Activated CD4-positive, alpha-beta T cell treated with anti-CD3 and anti-CD28 coated beads for 48 hours (primary cell): ENCODE measurements at places on chromosomes 3 and 15.

- no peak for DNase-seq
These were observed at the start of gene KBTBD13 for GRCh38 chr15:65076486-65077290. KBTBD13 (plus strand) TSS chr15:65076746; CDS start chr15:65076816, 70 bp downstream.

DNA sequence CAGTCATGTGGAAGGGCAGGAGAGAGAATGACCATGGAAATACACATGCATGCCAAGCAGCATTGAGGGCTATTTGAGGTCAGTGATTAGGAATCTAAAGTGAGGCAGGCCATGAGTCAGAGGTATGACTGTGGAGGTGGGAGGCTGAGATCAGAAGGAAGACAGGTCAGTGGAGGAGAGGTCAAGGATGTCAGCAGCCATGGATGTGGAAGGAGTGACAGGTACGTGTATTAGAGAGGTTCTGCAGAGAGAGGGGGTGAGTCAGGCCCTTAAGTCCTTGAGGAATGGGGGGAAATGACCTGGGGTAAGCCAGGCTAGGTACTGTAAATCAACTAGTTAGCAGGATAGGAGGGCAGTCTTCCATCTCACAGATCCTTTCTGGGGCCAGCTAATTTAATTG, 166.6 kb downstream of the ANO10 start:
- DNase-seq: no peak

GRCh38 chr3:69235882-69236281, 113.5 kb upstream of the LMOD3 start:
- DNase-seq: no peak

GRCh38 chr3:123294296-123294938, 92.7 kb downstream of the SEC22A start:
- no peak for DNase-seq

- DNase-seq: peak; percentile 63
These were observed 66.7 kb downstream of the SLC6A1 start for GRCh38 chr3:11059090-11059798.

GRCh38 chr15:29554531-29554930, 267.7 kb downstream of the TJP1 start:
- DNase-seq: no peak

DNA sequence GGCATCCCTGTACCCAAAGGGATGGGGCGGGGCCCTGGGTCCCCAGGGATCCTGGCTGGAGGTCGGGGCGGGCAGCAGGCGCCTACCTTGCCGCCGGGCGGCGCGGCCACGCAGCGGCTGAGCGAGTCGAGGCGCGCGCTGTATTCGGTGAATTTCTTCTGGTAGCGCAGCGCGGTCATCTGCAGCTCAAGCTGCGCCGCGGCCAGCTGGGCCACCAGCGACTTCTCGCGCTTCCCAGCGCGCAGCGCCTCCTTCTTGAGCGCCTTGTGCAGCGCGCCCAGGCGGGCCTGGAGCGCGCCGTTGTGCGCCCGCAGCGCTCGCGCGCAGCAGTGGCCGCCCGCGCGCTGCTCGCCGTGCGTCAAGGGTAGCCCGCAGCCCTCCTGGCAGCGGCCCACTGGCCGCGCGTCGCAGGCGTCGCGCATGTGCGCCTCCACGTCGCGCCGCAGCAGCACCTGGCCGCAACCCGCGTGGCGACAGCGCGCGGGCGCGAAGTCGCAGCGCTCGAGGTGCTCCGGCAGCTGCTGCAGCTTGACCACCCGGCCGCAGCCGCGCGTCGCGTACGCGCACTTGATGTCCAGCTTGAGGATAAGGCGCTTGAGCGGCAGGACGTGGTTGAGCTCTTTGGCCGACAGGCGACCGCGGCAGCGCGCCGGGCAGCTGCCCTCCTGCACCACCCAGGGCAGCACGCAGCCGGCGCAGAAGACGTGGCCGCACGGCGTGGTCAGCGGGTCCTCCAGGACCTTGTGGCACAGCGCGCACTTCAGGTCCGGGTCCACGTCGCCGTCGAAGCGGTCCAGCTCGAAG, 522 bp downstream of the PDZRN3 start:
- no peak for DNase-seq

GRCh38 chr3:126015075-126015474, 46.1 kb downstream of the ROPN1B start:
- DNase-seq: no peak

DNA sequence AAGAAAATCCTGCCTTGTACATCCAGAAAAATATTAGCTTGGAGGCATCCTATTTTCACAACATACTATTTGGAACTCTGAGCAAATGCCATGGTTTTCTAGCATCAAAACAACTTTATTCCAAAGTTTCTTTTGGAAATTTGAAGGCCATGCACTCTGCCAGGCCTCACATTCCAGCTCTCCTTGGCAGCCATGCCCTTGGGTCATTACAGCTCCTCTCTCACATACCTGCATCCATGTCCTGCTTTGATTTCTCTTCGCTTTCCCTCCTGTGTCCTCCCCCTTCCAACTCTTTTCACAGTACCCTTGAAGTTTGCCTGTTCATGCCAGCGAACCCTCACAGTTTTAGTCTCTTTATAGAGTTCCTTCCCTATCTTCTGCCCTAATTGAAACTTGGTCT, 70.9 kb upstream of the TPRG1 start:
- no peak for DNase-seq

DNA sequence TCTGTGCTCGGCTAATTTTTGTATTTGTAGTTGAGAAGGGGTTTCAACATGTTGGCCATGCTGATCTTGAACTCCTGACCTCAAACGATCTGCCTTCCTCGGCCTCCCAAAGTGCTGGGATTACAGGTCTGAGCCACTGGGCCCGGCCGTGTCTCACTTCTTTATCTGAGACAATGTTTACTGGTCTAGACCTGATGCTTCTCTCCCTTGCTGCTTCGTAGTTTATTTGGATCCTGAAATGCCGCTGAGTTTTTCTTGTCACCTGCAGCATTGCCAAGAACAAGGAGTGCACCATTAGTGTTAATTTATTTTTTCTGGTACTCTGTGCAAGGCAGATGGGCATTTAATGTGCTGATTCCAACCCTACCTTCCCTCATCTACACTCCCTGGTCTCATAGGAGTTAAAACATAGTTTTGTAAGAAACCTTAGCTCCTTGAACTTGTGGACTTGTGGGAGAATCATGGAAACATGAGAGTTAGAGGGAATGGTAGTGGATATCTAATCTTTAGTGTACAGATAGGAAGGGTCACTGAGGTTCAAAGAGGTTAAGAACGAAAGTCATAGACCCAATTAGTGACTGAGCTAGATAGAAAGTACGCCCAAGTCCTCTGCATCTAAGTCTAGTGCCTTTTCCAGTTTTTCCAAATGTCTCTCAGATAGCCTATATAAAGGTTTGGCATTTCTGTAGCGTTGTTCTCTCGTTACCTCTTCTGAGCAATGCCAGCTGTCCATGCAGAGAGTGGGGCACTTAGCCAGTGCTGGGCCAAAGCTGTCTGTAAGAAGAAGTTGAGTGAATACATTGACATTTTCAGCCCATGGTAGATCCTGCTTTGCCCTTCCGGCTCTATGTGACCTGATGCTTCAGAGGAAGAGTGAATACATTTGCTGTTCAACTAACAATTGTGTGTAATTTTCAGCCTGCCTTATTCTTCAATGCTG, 244.1 kb downstream of the LPP start:
- no peak for DNase-seq

GRCh38 chr3:183497313-183497712, 58.2 kb downstream of the KLHL6 start:
- DNase-seq: no peak

- no peak for DNase-seq
These were observed 12.6 kb downstream of the TM6SF1 start for GRCh38 chr15:83119968-83120581.

DNA sequence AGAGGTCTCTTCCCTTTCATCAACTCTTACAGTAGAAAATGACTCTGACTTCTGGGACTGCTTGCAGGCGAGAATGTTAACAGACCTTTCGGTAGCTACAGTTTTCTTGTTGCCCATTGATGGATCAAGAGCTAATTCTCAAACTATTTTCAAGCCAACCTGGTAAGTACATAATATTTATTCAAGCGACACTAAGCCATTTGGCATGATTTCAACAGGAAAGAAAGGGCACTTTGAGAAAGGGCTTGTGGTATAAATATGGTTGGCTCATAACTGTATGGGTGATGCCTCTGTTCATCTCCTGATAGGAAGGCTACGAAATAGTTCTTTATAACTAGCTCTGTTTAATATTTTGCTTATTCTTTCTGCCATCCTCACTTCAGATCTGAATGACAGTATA, 196.2 kb upstream of the CNTN4 start:
- no peak for DNase-seq

GRCh38 chr3:35965908-35966307, 326.6 kb downstream of the ARPP21 start:
- DNase-seq: no peak

DNA sequence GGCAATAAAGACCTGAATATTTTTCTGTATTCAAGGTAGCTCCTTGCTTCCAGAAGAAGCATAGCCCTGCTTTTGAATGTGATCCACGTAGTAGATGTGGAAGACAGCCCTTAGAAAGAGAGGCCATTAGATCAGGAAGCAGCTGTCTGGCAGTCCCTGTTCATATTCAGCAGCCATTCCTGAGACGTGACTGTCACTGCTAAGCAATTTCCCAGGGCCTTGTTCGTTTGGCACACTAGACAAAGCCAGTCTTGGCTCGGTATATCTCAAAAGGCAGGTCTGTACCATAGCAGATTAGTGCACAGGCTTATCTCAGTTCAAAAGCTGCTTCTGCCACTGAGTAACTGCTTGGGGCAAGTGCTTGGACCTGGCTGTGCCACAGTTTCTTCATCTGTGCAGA, 287.8 kb upstream of the MCTP2 start:
- DNase-seq: no peak

DNA sequence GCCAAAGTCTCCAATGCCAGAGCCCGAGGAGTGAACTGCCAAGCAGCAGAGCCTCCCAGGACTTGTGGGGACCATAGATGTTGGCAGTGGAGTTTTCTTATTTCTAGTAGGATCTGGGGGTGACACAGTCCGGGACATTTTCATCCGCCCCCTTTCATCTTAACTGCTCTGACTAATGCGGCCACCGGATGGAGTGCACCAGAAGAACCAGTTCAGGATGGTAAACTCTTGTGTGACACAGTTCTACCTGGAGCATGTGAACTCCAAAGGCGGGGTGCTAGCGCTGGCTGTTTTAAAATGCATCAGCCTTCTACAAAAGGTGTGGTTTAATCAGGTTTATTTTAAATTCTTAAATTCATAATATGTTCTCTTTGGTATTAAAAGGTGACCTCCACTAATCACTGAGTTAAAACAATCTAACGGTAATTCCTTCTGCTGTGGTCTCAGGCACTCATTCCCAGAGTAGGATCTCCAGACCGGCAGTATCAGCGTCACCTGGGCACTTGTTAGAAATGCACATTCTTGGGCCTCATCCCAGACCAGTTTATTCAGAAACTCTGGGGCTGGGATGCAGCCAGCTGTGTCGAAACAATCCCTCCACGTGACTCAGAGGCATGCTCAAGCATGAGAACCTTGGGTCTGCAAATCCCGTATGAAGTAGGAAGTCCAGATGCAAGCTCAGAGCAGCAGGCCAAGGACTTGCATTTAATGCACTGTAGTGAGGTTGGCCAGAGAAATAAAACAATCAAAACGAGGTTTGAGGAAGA, 105.5 kb downstream of the GABRB3 start:
- DNase-seq: no peak

GRCh38 chr3:133869586-133869985, 26.1 kb downstream of the RAB6B start:
- DNase-seq: no peak

- peak; percentile 74 for DNase-seq
These were observed 66.4 kb upstream of the NR2E3 start for GRCh38 chr15:71743861-71744382.

GRCh38 chr15:47954196-47954595, 166.6 kb upstream of the SLC24A5 start:
- DNase-seq: no peak

DNA sequence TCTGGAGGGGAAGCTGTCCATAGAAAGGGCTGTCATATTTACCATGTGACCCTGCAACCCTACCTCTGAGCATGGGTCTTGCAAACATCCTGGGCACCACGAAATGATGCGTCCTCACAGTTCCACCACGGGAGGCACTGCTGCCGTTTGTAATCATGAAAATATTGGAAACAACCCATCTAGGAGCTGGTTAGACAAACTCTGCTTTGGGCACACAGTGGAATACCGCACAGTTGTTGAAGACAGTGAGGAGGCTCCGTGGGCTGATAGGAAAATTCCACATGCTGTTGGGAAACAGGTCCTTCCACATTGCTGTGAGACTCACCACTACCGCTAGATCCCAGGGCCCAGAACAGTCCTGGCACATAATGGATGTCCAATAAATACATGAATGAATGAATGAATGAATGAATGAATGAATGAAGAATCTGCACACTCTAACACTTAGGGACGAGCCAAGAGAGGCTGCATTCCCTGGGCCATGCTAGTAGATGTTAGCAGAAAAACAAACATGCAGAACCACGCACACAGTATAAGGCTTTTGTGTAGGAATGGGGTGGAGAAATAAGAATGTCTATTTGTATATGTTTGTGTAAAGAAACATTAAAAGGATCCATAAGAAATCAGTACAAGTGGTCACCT, 40.6 kb downstream of the TPRA1 start:
- DNase-seq: no peak

- no peak for DNase-seq
These were observed 74.1 kb downstream of the ZNF280D start for GRCh38 chr15:56659197-56659596.

DNA sequence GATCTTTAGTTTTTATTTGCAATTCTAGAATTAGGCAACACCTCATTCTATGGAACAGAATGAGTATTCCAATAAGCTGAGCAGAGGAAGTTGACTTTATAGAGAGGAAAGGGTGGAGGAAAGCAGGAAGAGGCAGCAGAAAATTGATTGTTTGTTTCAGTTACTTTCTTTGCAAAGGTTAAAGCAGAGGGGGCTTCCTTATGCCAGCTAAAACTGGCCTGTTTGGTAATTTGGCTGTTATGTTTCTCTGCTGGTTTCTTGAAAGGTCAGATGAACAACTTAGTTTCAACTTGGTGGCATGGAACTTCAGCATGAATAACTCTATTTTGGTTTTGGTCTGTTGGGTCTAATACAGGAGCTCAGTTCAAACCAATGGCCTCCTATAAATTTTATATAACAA, 190.9 kb upstream of the IL12A start:
- DNase-seq: no peak

- no peak for DNase-seq
These were observed 168.0 kb downstream of the FOXB1 start for GRCh38 chr15:60172143-60172542.

- peak; percentile 17 for DNase-seq
These were observed 1.7 kb downstream of the SYNM start for GRCh38 chr15:99106417-99107220.

DNA sequence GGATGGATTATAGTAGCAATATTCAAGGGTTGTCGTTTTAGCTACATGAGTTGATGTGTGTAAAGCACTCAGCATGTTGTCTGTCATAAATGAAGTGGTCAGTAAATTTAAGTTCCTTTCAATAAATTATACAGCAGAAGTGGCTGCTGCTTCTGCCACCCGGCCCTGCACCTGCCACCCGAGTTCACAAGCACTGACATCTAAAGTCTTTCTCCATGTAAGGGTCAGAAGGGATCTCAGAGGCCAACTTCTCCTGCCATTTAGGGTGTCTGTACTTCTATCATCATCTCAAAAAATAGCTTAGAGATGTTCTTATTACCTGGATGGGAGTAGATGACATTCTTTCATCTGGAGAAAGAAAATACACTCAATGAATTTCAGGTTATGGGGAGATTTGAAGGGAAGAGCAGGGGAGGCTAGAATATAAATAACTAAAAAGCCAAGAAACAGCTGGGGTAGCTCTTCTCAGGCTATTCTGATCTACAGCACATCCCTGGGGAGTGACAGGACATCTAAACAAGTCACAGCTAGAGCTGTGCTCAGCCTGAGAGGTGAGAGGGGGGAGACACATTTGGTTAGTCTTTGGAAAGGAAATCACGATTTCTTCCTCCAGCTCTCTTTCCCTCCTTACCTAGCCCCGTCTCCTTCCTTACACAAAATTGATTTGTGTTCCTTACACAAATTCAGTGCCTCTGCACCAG, 8.0 kb downstream of the GCSAM start:
- DNase-seq: no peak
